Jurkat, Clone E6-1 (cell line): ENCODE measurements at places on chromosomes 7 and 10.

- DNase-seq, result no peak
Measured at GRCh38 chr10:103663802-103664201, 170.3 kb downstream of the NEURL1 start.

- DNase-seq, result peak; percentile 7
Measured at GRCh38 chr10:79179164-79179956, 110.6 kb downstream of the ZMIZ1 start.

DNA sequence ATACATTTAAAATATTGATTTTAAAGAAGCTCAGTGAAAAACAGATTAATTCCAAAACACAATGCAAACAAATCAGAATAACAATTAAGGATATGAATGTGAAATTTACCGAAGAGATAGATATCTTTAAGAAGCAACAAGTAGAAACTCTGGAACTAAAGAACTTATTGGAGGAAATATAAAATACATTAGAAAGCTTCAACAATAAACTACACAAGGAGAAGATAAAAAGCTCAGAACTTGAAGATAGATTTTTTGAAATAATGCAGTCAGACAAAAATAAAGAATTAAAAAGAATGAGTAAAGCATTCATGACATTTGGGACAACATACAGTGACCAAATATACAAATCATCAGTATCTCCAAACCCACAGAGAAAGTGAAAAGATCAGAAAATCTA lies 43.2 kb downstream of the HIBADH start:
- DNase-seq, result no peak

DNA sequence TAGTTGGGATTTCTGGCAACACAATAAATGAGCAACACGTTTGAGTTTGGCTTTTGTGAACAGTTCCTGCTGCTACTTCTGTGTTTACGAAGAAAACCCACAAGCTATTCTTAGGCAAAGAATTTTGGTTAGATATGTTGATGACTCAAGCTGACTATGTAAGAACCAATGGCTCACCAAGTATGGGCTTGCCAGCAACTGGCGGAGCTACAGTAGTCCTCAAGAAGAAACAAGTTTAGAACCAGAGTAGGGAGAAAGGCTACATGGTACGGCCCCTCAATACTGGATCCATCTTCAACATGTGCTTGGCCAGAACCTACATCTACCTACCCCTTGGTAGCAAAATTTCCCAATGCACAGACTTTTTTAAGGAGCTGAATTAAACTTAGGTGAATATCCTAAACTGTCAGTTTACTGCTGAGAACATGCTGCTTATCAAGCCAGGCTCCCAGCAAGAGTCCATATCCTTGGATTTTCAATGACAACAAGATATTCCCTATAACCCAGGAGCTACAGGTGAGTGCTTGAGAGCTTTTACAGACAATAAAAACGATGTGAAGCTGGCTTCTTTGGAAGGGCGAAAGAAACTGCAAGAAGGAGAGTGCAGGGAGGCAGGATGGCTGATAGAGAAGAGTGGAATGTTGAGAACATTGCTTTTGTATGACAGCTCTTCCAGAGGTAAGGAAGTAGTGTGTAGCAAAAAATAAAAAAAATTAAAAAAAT lies 74.3 kb upstream of the ASAH2 start:
- no peak for DNase-seq

DNA sequence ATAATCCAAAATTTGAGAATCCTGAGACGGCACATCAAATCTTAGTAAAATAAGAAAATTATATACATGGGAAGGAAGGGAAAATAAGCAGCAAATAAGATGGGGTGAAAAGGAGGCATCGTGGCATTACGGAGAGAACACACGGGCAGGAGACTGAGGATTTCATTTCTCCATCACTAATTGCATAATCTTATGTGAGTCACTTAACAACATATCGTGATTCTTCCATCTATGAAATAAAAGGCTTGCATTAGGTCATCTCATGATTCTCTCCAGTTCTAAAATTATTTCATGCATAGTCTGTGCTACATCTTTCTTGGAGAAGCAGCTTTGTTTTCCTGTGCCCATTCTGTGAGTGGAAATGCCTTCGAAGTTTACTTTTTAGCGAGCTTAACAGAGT lies 288.7 kb downstream of the LRMDA start:
- no peak for DNase-seq

DNA sequence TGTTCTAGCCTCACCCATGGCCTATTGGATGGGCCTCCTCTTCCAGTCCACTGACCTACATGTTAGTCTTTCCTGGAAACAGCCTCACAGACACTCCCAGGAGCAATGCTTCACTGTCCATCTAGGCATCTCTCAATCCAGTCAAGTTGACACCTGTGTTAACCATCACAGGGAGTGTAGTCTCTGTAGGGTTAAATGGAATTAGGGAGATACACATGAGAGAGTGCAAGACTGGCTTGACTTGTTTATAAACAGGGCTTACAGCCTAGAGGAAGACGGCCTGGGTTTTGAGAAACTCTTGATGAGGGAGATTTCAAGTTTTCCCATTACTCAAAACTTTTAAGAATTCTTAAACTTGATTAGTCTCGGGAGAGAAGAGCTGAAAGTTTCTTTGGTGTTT lies 18.9 kb upstream of the PRSS37 start:
- no peak for DNase-seq

GRCh38 chr7:40808378-40808942 lies 673.7 kb downstream of the SUGCT start:
- no peak for DNase-seq

GRCh38 chr10:104262055-104262454 lies 6.9 kb upstream of the GSTO2 start:
- DNase-seq, result no peak

GRCh38 chr10:117431160-117431559 lies 55.9 kb upstream of the PDZD8 start:
- no peak for DNase-seq

DNA sequence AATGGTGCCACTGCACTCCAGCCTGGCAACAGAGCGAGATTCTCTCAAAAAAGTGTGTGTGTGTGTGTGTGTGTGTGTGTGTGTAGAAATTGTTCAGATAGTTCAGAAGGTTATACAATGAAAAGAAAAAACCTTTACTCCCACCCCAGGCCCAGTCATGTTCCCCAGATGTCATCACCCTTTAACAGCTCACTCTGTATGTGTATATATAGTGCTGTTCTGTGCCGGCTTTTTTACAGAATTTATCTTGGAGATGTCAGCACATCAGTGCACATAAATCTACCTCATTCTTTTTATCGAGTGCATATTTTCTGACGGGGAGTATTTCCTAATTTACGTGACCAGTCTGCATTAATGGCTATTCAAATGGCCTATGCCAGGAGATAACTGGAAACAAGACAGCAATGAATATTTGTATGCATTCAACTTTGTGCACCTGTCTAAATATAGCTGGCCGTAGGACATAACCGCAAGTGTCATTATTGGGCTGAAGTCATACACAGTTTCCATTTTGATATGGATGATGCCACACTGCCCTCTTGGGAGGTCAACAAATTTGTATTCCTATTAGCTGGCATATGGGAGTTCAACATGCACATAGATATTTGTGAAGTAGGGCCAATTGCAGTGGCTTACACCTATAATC lies 11.7 kb downstream of the NIPSNAP2 start:
- DNase-seq, result no peak

GRCh38 chr7:149020483-149020882 lies 7.8 kb downstream of the PDIA4 start:
- no peak for DNase-seq

GRCh38 chr7:18495412-18496340 lies at the start of gene HDAC9:
TSS of gene HDAC9 (plus strand) at chr7:18495749. CDS start at chr7:18496303, 554 bp downstream.
- no peak for DNase-seq

DNA sequence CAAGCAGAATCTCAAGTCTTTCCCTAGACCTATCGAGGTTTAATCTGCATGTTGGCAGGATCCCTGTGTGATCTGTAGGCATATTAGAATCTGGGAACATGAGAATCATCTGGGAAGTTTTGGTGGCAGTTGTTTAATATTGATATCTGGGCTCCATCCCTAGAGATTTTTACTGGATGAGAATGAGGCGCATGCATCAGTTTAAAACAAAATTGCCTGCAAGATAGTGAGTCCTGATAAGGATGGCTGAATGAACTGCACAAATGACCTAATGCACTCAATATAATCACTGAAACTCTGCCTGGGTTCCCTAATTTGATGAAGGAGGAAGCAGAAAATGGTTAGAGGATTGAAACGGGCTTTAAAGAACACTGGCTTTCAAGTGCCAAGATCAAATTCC lies 218.0 kb downstream of the FGFR2 start:
- DNase-seq, result no peak

- no peak for DNase-seq
Measured at GRCh38 chr7:4084271-4084670, 597.8 kb upstream of the FOXK1 start.

GRCh38 chr10:115084277-115084850 lies 8.8 kb upstream of the ATRNL1 start:
- DNase-seq, result no peak

- no peak for DNase-seq
Measured at GRCh38 chr10:43042503-43043341, 34.1 kb upstream of the RET start.

GRCh38 chr10:12890958-12891357 lies 110.6 kb downstream of the CCDC3 start:
- no peak for DNase-seq

DNA sequence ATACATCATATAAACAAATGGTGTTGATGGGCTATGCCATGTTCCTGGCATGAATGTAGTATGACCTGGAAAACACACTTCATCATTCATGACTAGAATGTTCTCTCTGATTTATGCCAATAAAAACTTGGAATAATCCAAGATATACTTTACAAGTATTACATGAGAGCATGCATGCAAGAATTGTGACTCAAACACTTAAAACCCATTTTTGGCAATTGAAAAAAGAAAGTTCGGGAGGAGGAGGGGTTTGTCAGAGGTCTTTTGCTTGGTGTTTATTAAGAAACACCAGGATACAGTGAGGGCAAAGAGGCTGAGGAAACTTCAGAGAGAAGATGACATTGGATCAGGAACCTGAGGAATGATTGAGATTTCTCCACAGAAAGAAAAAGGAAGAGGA lies 10.2 kb upstream of the CUL1 start:
- no peak for DNase-seq

GRCh38 chr7:91852263-91852741 lies 28.2 kb downstream of the MTERF1 start:
- peak; percentile 32 for DNase-seq

- no peak for DNase-seq
Measured at GRCh38 chr7:137647905-137648565, 198.7 kb downstream of the DGKI start.

- DNase-seq, result no peak
Measured at GRCh38 chr10:58106211-58107035, 161.3 kb downstream of the IPMK start.

- no peak for DNase-seq
Measured at GRCh38 chr7:27164367-27165088, 809 bp downstream of the HOXA9 start.

GRCh38 chr7:88600695-88601094 lies 158.8 kb upstream of the ZNF804B start:
- DNase-seq, result no peak

- DNase-seq, result no peak
Measured at GRCh38 chr10:101174319-101174718, 43.2 kb downstream of the TLX1 start.

DNA sequence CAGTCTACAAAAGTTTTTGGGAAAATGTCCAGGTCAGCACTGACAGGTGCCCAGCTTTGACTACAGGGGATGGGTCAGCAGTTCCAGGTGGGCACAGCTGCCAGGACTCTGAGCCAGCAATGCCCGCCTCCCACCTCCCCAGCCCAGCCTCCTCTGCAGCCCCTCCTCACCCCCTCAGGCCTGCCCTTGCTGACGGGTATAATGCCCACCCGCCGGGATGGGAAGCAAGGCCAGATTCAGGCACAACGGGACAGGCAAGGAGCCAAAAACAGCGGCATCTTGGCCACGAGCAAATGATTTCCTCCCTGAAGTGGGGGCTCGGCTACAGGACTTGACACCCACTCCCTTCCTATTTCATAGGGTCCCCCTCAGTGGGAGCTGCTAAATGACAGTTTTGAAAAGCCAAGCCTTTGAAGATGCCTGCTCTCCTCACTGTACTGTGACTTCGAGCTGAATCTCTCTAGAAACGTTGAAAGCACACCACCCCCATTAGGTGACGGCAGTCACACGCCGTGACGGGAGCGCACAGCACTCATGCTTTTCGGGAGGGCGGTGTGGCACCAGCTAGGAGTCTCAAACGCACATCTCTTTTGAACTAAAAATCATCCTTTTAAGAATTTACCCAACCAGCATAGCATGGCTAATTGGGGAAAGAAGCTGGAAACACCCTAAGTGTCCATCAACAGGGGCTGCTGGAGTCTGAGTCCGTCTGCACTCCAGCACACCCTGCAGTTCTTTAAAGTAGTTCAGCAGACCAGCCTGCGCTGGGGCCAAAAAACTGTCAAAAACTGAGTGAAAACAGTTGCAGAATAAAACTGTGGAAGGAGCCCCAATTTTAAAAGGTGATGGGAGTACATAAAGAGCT lies 29.6 kb downstream of the MAD1L1 start:
- no peak for DNase-seq

DNA sequence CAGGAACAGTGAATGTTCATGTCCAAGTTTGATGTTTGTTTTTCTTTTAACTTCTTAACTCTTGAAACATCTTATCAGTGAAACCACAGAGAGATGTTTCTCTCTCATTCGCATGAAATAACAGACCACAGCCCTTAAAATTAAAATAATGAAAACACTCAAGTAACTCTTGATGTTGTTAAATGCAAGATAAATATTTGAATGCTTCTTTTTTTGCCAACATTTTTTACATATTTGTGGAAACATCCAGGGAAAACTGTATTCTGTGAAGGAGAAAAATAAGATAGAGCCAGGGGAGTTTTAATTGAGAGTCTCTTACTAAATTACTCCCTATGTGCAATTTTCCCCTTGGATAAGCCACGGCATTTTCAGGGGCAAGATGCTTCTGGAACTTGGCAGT lies 361.8 kb upstream of the MGMT start:
- no peak for DNase-seq

- no peak for DNase-seq
Measured at GRCh38 chr10:64573623-64574325, 1052.6 kb downstream of the REEP3 start.

DNA sequence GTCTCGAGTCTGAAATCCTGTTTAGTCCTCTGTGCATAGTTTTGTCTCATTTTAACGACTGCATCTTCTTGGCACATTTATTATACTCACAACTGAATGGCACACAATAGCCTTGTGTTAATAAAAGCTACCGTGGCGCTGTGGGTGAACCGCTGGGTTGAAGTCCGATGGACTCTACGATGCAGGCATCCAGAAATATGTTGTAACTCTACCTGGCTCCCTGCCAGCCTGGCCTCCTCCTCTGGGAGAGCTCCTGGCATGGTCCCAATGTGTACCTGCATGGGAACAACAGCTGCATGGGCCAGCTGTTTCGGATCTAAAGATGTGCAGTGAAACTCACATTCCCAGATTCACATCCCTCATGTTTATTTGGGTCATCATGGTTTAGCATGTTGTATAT lies 3.7 kb upstream of the DPYSL4 start:
- no peak for DNase-seq

GRCh38 chr7:147089051-147089461 lies 972.5 kb downstream of the CNTNAP2 start:
- DNase-seq, result no peak
